Activated CD8-positive, alpha-beta T cell treated with anti-CD3 and anti-CD28 coated beads for 36 hours (primary cell): ENCODE measurements at places on chromosomes 16 and 17. TPM values are rescaled to one million over a fixed set of nuclear protein-coding genes. Genes with fewer than 3 reads are reported as not detected.

PTGES3L gene
- total RNA-seq, result 2.8 TPM

DNA sequence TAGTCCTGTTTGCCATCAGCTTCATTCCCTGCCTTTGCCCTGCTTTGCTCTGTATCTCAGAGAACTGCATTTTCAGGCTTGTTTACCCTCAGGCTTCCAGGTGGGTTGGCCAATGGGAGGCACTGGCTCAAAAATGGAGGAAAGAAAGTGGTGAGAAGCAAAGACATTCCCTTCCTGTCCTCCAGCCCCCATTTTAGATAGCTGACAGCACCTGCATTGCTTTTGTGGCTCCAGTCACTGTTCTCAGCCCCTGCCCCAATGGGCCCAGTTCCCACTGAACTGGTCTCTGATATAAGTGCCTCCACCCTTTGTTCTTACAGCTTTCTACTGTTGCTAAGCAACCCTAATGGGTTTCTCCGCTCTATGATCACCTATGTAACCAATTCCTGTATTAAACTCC lies 19.4 kb upstream of the SDK2 start:
- no peaks in the 10 kb centered on the region for H3K27me3 ChIP-seq
- H3K4me3 ChIP-seq, result no peak overlapping the region
- no peak overlapping the region for H3K27ac ChIP-seq
- no peaks in the 10 kb centered on the region for H3K36me3 ChIP-seq

- DNase-seq, result no peak
- no peak overlapping the region for H3K27ac ChIP-seq
- no peak overlapping the region for H3K4me3 ChIP-seq
- H3K36me3 ChIP-seq, result no peaks in the 10 kb centered on the region
Observed at GRCh38 chr17:61542027-61542426, 49.0 kb downstream of the NACA2 start.

GRCh38 chr16:11682655-11683096 lies 14.4 kb downstream of the SNN start:
- no peak for DNase-seq
- H3K4me3 ChIP-seq, result no peak overlapping the region
- peaks cover 53% of the 10 kb centered on the region for H3K4me1 ChIP-seq
- no peaks in the 10 kb centered on the region for H3K27me3 ChIP-seq
- H3K27ac ChIP-seq, result peak overlapping the region; percentile 47

PROCA1 gene
- total RNA-seq, result 5.1 TPM

GRCh38 chr16:30372725-30373124 lies 1.9 kb upstream of the MYL11 start:
- no peak for DNase-seq
- H3K4me3 ChIP-seq, result no peak overlapping the region
- no peaks in the 10 kb centered on the region for H3K27me3 ChIP-seq
- H3K27ac ChIP-seq, result peak overlapping the region; percentile 92

NXPH3 gene
- total RNA-seq, result 0.20 TPM

GRCh38 chr16:88061346-88062110 lies 110.3 kb downstream of the BANP start:
- H3K27me3 ChIP-seq, result no peaks in the 10 kb centered on the region
- H3K4me1 ChIP-seq, result no peaks in the 10 kb centered on the region
- no peak overlapping the region for H3K27ac ChIP-seq
- H3K4me3 ChIP-seq, result no peak overlapping the region
- H3K36me3 ChIP-seq, result no peaks in the 10 kb centered on the region

DNA sequence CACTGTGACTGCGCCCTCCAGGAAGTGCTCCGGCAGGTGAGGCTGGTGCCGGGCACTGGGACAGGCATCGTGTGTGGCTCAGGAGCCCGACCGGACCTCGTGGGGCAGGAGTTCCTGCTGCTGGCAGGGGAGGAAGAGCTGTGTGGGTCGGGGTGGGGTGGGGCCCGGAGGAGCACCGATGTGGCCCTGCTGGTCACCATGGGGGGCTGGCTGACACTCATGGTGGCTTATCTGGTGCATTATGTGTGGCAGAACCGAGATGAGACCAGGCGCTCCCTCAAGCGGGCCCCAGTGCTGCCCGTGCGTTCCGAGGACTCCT lies 16.8 kb downstream of the LRRC3C start:
- no peak for DNase-seq
- H3K27me3 ChIP-seq, result no peaks in the 10 kb centered on the region
- no peaks in the 10 kb centered on the region for H3K36me3 ChIP-seq
- no peak overlapping the region for H3K27ac ChIP-seq

GRCh38 chr17:72498364-72499210 lies 377.8 kb downstream of the SOX9 start:
- no peaks in the 10 kb centered on the region for H3K36me3 ChIP-seq
- no peak for DNase-seq
- H3K27ac ChIP-seq, result no peak overlapping the region
- H3K4me1 ChIP-seq, result no peaks in the 10 kb centered on the region
- no peak overlapping the region for H3K4me3 ChIP-seq
- peaks cover 9% of the 10 kb centered on the region for H3K27me3 ChIP-seq

- H3K27ac ChIP-seq, result no peak overlapping the region
- H3K27me3 ChIP-seq, result no peaks in the 10 kb centered on the region
- DNase-seq, result no peak
- H3K4me1 ChIP-seq, result no peaks in the 10 kb centered on the region
Observed at GRCh38 chr16:75527825-75528299, 8.0 kb downstream of the CHST5 start.

- no peaks in the 10 kb centered on the region for H3K27me3 ChIP-seq
- DNase-seq, result peak; percentile 76
- H3K4me3 ChIP-seq, result peak overlapping the region; percentile 91
- peaks cover 42% of the 10 kb centered on the region for H3K4me1 ChIP-seq
- H3K27ac ChIP-seq, result peak overlapping the region; percentile 90
- H3K36me3 ChIP-seq, result peaks cover 48% of the 10 kb centered on the region
Observed at GRCh38 chr17:28744104-28744971, 527 bp downstream of the TRAF4 start.

DNA sequence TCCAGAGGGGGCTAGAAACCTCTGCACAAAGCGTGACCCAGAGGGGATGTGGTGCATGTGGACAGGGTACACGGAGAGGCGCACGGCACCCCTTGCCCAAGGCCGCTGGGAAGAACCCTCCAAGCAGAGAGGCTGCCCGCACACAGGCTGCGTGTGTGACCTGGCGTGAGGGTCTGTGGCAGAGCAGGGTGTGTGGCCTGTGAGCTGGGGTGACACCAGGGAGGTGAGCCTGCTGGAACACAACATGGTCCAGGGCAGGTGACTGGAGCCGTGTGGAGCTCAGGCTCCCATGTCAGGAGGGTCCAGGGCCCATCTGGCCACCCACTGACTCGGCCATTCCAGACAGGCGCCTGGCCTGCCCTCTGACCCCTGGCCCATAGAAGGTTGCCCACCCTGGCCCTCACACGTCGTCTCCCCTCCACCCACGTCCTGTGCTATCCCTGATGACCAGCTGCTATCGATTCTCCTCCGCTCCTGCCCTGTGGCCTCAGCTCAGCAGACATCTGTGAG lies 14.8 kb upstream of the TMEM204 start:
- H3K36me3 ChIP-seq, result peaks cover 7% of the 10 kb centered on the region
- H3K4me3 ChIP-seq, result no peak overlapping the region
- no peak overlapping the region for H3K27ac ChIP-seq
- no peak for DNase-seq
- no peaks in the 10 kb centered on the region for H3K4me1 ChIP-seq
- H3K27me3 ChIP-seq, result no peaks in the 10 kb centered on the region

DNA sequence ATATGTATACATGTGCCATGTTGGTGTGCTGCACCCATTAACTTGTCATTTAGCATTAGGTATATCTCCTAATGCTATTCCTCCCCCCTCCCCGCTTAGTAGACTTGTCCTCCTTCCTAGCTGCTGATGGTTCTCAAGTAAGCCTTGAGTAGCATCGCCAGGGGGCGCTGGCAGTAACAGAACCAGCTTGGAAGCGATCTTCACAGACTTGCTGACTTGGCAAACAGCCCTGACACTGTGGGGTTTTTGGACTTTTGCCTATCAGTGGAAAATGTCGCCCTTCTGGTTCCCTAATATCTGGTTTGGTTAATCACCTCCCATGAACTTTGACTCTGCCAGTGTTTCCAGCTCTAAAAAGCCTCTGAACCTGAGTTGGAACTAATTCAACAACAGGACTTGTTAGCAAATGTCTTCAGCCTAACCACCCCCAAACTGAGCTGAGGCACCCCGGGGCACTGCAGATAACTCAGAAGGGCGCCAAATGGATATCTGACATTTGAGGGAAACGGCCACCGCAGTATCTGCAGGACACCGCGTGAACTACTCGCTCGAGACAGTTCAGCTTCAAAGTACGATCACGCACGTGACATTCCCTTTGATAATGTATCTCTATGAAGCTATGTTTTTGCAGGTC lies 15.4 kb upstream of the SPATA32 start:
- peak overlapping the region; percentile 53 for H3K27ac ChIP-seq
- peaks cover 15% of the 10 kb centered on the region for H3K4me1 ChIP-seq
- no peaks in the 10 kb centered on the region for H3K27me3 ChIP-seq
- no peak overlapping the region for H3K4me3 ChIP-seq
- peak; percentile 98 for DNase-seq

DNA sequence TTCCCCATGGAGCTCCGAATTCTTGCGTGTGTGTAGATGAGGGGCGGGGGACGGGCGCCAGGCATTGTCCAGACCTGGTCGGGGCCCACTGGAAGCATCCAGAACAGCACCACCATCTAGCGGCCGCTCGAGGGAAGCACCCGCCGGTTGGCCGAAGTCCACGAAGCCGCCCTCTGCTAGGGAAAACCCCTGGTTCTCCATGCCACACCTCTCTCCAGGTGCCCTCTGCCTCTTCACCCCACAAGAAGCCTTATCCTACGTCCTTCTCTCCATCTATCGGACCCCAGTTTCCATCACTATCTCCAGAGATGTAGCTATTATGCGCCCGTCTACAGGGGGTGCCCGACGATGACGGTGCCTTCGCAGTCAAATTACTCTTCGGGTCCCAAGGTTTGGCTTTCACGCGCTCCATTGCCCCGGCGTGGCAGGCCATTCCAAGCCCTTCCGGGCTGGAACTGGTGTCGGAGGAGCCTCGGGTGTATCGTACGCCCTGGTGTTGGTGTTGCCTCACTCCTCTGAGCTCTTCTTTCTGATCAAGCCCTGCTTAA lies 617 bp upstream of the SENP3 start:
- H3K4me1 ChIP-seq, result peaks cover 52% of the 10 kb centered on the region
- H3K4me3 ChIP-seq, result peak overlapping the region; percentile 85
- H3K27me3 ChIP-seq, result no peaks in the 10 kb centered on the region
- DNase-seq, result peak; percentile 93

KRTAP1-1 gene
- total RNA-seq, result not detected

DNA sequence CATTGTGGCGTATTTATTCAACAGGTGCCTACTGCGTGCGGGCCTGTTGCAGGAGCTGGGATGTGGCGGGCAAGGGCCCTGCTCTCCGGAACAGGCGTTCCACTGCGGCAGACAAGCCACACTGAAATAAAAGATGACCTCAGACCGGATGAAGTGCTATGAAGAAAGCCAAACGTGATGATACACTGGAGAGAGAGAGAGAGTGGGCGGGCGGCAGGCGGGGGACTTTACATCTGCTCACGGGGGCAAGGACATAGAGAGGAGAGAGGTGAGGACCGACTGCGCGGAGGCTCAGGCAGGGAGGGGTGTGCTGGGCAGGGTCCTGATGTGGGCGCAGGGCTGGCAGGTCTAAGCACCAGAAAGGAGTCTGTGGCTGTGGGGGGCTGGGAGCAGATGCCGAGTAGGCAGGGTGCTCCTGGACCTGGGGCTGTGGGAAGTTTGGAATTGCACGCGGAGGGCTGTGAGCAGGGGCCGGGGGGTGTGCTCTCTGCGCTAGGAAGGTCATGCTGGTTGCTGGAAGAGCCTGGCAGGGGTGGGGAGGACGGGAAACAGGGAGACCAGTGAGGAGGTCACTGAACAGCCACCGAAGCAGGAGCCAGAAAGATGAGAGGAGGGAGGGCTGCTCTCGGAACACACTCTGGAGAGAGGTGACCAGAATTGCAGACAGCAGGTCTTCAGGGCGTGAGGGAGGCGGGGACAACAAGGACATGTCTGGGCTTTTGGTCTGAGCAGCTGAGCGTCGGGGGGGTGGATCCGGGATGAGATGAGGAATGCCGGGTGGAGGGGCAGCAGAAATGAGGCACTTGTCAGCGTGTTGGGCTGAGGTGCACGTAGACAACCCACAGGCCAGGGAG lies 9.9 kb downstream of the MXRA7 start:
- no peaks in the 10 kb centered on the region for H3K36me3 ChIP-seq
- H3K27ac ChIP-seq, result peak overlapping the region; percentile 36
- no peak for DNase-seq
- H3K4me1 ChIP-seq, result no peaks in the 10 kb centered on the region
- H3K4me3 ChIP-seq, result no peak overlapping the region

DNA sequence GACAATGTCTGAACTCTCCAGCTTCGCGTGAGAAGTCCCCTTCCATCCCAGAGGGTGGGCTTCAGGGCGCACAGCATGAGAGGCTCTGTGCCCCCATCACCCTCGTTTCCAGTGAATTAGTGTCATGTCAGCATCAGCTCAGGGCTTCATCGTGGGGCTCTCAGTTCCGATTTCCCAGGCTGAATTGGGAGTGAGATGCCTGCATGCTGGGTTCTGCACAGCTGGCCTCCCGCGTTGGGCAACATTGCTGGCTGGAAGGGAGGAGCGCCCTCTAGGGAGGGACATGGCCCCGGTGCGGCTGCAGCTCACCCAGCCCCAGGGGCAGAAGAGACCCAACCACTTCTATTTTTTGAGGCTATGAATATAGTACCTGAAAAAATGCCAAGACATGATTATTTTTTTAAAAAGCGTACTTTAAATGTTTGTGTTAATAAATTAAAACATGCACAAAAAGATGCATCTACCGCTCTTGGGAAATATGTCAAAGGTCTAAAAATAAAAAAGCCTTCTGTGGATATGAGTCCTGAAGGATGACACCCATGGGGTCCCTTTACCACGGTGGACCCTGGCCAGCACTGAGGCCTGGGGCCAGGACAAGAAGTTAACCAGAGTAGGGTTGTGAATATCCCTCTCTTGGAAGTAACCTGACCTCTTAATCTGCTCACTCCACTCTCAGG lies 10.5 kb upstream of the ITGAD start:
- peaks cover 3% of the 10 kb centered on the region for H3K27me3 ChIP-seq
- no peak overlapping the region for H3K27ac ChIP-seq
- H3K4me3 ChIP-seq, result no peak overlapping the region
- no peaks in the 10 kb centered on the region for H3K36me3 ChIP-seq
- peaks cover 25% of the 10 kb centered on the region for H3K4me1 ChIP-seq

GRCh38 chr16:63157818-63158217 lies 1121.6 kb upstream of the CDH8 start:
- no peak overlapping the region for H3K27ac ChIP-seq
- no peak for DNase-seq
- no peaks in the 10 kb centered on the region for H3K27me3 ChIP-seq
- no peaks in the 10 kb centered on the region for H3K36me3 ChIP-seq
- no peak overlapping the region for H3K4me3 ChIP-seq
- H3K4me1 ChIP-seq, result no peaks in the 10 kb centered on the region

DNA sequence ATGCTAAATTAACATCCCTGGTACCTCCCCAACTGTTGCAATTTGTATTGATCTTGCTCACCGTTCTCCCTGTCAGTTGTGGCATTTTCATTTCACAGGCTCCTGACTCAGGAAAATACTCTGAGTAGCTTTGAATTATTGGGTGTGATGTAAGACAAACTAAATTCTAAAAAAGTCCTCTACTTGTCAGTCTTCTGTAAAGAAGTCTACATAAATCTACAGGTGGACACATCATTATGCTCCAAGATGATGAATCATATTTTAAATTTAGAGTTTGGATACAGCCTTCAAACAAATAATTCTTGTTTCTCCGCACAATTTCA lies 47.2 kb downstream of the MARCHF10 start:
- H3K36me3 ChIP-seq, result no peaks in the 10 kb centered on the region
- peaks cover 21% of the 10 kb centered on the region for H3K27me3 ChIP-seq
- H3K4me1 ChIP-seq, result no peaks in the 10 kb centered on the region
- H3K27ac ChIP-seq, result no peak overlapping the region
- no peak for DNase-seq
- no peak overlapping the region for H3K4me3 ChIP-seq

HS3ST6 gene
- total RNA-seq, result not detected
